ENCODE measurements at places on chromosomes 2 and 18.

- peak; percentile 13 for DNase-seq
Observed at GRCh38 chr2:42754021-42754775, 9.7 kb downstream of the OXER1 start.

DNA sequence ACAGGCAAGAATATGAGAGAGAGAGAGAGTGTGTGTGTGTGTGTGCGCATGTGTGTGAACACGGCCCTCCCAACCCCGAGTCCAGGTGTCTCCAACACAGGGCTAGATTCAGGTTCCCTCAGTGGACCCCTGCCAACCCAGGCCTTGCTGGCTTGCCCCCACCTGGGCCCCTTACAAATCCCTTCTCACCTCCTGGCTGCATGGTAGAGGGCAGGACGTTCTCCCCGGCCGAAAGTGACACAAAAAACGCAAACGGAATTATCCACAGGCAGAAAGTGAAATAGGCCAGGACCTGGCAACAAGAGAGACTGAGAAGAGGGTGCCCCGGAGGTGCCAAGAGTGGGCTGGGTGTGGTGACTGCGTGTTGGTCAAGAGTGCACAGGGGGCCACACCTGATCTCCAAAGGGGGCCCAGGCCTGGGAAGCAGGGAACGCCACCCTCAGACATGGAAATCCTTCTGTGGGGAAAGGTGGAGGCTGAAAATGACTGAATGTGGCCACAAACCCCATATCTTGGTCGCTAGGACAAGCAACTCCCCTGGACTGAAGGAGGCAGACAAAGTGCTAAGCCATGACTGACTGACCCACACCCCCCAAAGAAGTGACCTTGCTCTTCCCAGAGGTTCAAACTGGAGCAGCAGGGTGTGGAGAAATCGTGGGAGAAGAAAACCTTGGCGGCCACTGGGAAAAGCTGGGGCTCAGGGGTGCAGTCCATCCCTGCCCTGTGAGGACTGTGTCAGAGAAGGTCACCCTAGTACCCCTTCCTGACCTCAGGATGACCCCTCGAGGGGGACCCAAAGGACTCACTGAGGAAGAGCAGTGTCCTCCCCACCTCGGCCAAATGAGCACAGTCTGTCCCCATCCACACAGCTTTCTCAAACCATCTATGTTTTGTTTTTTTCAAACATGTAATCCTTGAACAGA, 5.7 kb downstream of the TEX261 start:
- DNase-seq, result no peak

- DNase-seq, result no peak
Observed at GRCh38 chr2:199382091-199382490, 75.6 kb downstream of the SATB2 start.

DNA sequence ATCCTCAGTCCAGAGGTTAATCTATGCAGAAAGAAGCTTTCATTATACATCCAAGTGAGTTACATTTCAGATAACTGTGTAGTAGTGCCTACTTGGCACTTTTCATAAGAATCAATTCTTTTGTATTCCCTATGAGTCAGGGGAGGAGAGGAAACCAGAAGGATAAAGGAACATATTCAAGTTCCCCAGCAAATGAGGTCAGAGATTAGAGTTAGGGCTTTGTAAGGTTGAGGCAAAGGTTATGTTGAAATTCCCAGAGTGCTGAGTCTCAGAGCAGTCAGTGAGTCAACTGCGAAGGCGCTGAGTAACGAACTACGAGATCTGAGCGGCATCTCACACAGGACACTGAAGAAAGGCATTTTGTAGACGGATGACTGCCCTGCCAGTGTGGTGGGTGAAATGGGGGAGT, 25.1 kb upstream of the ME2 start:
- DNase-seq, result peak; percentile 9

DNA sequence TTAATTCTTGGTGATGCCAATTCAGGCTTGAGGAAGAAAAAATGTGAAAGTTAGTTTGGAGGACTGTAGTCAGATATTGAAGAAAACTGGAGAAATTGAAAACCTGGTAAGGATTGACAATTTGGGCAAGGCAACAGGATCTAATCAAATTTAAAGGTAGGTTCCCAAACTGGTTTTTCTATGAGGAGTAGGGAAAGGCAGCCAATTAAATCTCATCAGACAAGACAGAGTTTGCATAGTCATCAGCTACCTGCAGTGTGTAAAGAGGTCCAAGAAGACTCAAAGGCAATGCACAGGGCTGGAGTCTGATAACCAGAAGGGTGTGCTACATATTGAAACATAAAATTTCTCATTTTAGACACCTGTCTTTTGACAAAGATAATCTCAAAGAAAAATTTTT, 16.0 kb upstream of the CAB39 start:
- no peak for DNase-seq

GRCh38 chr18:75316223-75316622, 105.6 kb downstream of the TSHZ1 start:
- DNase-seq, result no peak
